Activated CD4-positive, alpha-beta memory T cell treated with anti-CD3 and anti-CD28 coated beads, Interleukin-2, amount 10 ng/mL, durations not matched to agents 7 days and 5 days (primary cell): ENCODE measurements at places on chromosomes 3 and 15.
A peak's percentile ranks its signal among the peaks of the same experiment; 100 is the strongest.

- no peak for DNase-seq
Observed at GRCh38 chr3:17535274-17535673, 207.2 kb downstream of the TBC1D5 start.

- DNase-seq = no peak
Observed at GRCh38 chr3:46667657-46668056, 25.8 kb downstream of the ALS2CL start.

DNA sequence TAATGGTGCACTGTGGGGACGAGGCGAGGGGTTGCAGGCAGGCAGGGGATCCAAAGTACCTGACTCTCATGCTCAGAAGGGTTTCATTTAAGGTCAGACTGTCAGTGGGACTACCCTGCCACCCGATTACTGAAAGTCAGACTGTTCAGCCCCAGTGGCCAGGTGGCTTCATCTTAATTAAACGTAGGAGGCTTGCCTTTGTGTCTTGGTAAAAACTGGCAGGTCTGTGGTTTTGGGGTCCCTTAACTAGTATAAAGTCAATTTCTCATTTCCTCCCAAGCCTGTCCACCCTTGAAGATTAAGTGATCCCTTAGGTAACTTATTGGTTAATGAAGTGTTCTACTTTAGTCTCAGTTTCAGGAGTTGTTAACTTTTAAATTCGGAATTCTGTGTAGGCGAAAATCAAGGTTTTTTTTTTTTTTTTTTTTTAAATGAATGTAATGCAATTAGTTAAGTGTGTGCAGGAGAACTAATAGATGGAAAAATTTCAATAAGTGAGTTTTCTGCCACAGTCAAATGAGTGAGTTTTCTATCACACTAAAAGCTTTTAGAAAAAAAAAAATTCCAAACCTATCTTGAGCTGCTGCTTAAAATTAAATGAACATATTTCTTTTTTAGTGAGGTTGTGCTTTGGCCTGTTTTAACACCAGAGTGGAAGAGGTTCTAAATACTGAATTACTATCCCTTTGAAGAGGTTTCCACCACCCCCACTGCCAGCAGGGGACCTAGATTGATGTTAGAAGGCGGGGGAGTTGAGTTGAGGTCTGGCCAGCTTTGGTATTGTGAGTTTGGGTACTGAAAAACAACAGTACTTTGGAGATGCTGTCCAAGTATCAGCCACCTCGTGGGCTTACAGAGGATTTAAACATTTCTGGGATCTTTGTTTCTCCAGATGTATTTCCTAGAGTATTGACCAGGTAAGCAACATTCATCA is 15.2 kb downstream of the ITPR1 start:
- DNase-seq = no peak

- peak; percentile 24 for DNase-seq
Observed at GRCh38 chr3:183253528-183254486, 754 bp downstream of the B3GNT5 start.

- no peak for DNase-seq
Observed at GRCh38 chr15:80478075-80478474, 73.9 kb downstream of the ARNT2 start.
